ENCODE measurements at places on chromosomes 4 and X. TPM values are rescaled to one million over a fixed set of nuclear protein-coding genes. Genes with fewer than 3 reads are reported as not detected.

CTAG2 gene
- total RNA-seq, result not detected

CXorf51A gene
- not detected for total RNA-seq

WDR17 gene
- total RNA-seq, result 8.7 TPM

FGFR3 gene
- total RNA-seq, result 48.1 TPM

SUPT20HL2 gene
- not detected for total RNA-seq

RAI2 gene
- total RNA-seq, result 0.77 TPM

COL4A5 gene
- total RNA-seq, result 96.9 TPM

DNA sequence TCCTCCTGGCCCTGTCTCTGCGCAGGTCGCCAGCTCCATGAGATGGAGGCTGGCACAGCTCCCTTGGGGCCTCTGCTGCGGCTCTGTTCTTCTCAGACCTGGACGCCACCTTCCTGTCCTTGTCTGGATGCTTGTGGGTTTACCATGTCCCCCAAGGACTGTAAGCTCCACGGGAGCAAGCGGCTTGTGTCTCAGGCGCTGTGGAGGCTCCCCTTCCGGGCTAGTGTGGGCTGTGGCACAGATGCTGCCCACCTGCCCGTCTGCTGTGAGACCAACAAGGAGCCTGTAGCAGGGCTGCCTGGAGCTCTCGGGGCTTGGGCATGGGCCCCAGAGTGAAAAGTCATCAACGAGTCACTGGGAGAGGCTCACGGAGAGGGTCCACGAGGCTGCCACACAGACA lies 25.2 kb downstream of the NAT8L start:
- H3K27ac ChIP-seq, result no peak overlapping the region
- H3K36me3 ChIP-seq, result no peaks in the 10 kb centered on the region
- H3K27me3 ChIP-seq, result no peaks in the 10 kb centered on the region
- H3K4me1 ChIP-seq, result peaks cover 11% of the 10 kb centered on the region

- no peak overlapping the region for H3K4me3 ChIP-seq
- H3K27me3 ChIP-seq, result peaks cover 5% of the 10 kb centered on the region
- H3K27ac ChIP-seq, result no peak overlapping the region
- no peak for DNase-seq
- no peaks in the 10 kb centered on the region for H3K36me3 ChIP-seq
- no peaks in the 10 kb centered on the region for H3K4me1 ChIP-seq
Measured at GRCh38 chrX:17226736-17227135, 148.3 kb upstream of the NHS start.

DNA sequence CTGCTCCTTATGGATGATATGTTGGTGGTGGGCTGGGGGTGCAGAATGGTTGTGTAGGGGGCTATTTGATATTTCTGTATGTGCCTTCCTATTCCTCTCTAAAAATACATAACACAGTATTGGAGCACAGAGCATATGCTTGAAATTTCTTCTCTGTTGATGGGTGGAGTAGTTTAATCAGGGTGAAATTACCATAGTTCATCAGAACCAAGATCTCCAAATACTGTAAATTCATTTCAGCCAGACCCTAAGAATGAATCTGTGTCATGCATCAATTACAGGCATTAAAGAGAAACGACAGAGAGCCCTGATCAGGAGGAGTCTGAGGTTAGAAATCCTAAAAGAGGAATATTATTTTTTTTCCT lies 25.1 kb upstream of the CCDC149 start:
- H3K4me1 ChIP-seq, result no peaks in the 10 kb centered on the region
- H3K27ac ChIP-seq, result no peak overlapping the region
- no peak for DNase-seq
- H3K4me3 ChIP-seq, result no peak overlapping the region
- H3K36me3 ChIP-seq, result peaks cover 12% of the 10 kb centered on the region

- peak; percentile 20 for DNase-seq
- no peak overlapping the region for H3K4me3 ChIP-seq
Measured at GRCh38 chr4:102449751-102450352, 51.3 kb upstream of the NFKB1 start.

DNA sequence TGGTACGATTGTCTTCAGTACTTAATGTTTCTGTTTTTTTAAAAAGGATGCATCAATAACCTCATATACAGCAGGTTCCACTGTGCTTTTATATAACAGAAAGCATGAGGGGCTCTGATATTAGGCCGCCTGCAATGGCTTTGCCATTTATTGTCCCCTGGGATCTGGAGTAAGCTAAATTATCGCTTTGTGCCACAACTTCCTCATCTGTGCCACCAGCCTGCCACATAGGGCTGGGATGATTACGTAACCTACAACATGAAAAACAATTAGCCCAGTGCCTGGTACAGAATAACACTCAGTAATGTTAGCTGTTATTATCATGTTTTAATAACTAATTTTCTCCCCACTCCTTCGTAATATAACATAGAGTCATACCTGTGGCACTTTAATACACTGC lies 65.5 kb upstream of the TRIM2 start:
- no peak overlapping the region for H3K27ac ChIP-seq
- peaks cover 13% of the 10 kb centered on the region for H3K4me1 ChIP-seq
- no peaks in the 10 kb centered on the region for H3K36me3 ChIP-seq
- no peak for DNase-seq
- no peak overlapping the region for H3K4me3 ChIP-seq

DNA sequence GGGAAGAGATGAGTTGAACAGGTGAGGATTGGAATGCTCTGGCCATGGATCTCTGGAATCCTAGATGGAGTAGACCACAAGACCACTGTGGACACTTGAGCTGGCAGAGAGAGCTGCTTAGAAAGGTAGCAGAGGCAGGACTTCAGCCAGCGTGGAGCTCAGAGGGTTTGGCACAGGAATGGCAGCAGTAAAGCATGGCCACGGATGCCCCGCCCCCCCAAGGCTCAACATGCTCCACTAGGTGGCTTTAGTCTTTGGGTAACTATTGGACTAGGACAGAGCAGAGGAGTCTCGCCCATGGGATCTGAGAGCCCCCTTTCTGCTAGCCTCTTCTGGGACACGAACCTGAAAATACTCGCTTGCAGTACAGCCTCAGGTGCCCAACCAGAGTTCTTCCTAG lies 150.1 kb upstream of the NEIL3 start:
- no peak for DNase-seq
- no peak overlapping the region for H3K4me3 ChIP-seq
- no peak overlapping the region for H3K27ac ChIP-seq
- H3K27me3 ChIP-seq, result no peaks in the 10 kb centered on the region
- no peaks in the 10 kb centered on the region for H3K36me3 ChIP-seq
- no peaks in the 10 kb centered on the region for H3K4me1 ChIP-seq

- no peak overlapping the region for H3K27ac ChIP-seq
- H3K27me3 ChIP-seq, result no peaks in the 10 kb centered on the region
- H3K4me3 ChIP-seq, result no peak overlapping the region
- no peak for DNase-seq
- no peaks in the 10 kb centered on the region for H3K36me3 ChIP-seq
- H3K4me1 ChIP-seq, result no peaks in the 10 kb centered on the region
Measured at GRCh38 chr4:130703211-130703935, 1607.4 kb downstream of the C4orf33 start.

- H3K4me1 ChIP-seq, result peaks cover 40% of the 10 kb centered on the region
- H3K36me3 ChIP-seq, result no peaks in the 10 kb centered on the region
- DNase-seq, result no peak
- no peaks in the 10 kb centered on the region for H3K27me3 ChIP-seq
Measured at GRCh38 chr4:6749340-6750171, 33.0 kb upstream of the KIAA0232 start.

DNA sequence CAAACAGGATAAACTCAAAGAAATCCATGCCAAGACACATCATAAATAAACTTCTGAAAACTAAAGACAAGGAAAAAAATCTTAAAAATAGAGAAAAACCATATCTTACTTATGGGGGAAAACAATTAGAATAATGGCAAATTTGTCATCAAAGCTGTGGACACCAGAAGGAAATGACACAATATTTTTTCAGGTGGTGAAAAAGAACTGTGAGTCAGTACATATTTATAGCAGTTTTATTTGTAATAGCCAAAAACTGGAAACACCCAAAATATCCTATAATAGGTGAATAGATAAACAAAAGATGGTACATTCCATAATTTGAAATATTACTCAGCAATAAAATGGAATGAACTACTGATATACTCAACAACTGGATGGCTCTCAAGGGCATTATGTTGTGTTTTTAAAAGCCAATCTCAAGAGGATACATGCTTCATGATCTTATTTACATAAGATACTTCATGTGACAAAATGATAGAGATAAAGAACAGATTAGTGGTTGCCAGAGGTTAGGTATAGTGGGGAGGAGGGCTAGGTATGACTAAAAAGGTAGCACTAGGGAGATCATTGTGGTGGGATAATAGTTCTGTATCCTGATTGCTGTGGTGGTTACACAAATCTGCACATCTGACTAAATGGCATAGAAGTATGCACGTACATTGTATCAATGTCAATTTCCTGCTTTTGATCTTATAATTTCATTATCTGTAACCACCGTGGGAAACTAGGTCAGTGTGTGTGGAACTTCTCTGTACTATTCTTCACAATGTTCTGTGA lies 191.9 kb downstream of the PPP1R2C start:
- no peak overlapping the region for H3K27ac ChIP-seq
- no peak overlapping the region for H3K4me3 ChIP-seq
- no peaks in the 10 kb centered on the region for H3K4me1 ChIP-seq
- DNase-seq, result no peak

GRCh38 chr4:34633241-34633640 lies 1611.1 kb downstream of the ARAP2 start:
- no peak overlapping the region for H3K27ac ChIP-seq
- peaks cover 4% of the 10 kb centered on the region for H3K4me1 ChIP-seq
- DNase-seq, result no peak
- H3K36me3 ChIP-seq, result peaks cover 2% of the 10 kb centered on the region

GRCh38 chrX:124493984-124494383 lies 147.6 kb downstream of the SH2D1A start:
- no peaks in the 10 kb centered on the region for H3K27me3 ChIP-seq
- peaks cover 7% of the 10 kb centered on the region for H3K36me3 ChIP-seq
- DNase-seq, result no peak
- H3K27ac ChIP-seq, result no peak overlapping the region

- no peaks in the 10 kb centered on the region for H3K27me3 ChIP-seq
- peaks cover 9% of the 10 kb centered on the region for H3K36me3 ChIP-seq
- no peak overlapping the region for H3K27ac ChIP-seq
- no peak for DNase-seq
- H3K4me1 ChIP-seq, result no peaks in the 10 kb centered on the region
Measured at GRCh38 chrX:139739138-139739537, 31.2 kb upstream of the MCF2 start.

DNA sequence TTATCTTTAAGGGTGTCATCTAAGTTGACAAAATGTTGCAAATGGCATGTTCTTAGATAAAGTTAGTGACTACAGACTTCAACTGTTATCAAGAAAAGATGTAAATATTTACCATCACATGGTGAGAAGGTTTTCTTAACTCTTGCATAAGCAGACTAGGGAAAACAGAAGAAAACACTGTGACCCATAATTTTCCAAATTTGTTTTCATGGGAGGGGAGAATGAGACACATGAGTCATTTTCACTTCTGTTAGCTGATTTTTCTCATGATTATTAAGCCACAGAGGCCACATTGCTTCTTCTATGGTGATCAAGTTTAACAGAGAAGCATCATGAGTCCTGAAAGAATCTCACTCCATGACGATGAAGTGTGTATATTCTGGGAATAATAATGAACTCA lies 30.2 kb upstream of the SYTL5 start:
- no peak overlapping the region for H3K4me3 ChIP-seq
- DNase-seq, result no peak
- H3K36me3 ChIP-seq, result no peaks in the 10 kb centered on the region

DNA sequence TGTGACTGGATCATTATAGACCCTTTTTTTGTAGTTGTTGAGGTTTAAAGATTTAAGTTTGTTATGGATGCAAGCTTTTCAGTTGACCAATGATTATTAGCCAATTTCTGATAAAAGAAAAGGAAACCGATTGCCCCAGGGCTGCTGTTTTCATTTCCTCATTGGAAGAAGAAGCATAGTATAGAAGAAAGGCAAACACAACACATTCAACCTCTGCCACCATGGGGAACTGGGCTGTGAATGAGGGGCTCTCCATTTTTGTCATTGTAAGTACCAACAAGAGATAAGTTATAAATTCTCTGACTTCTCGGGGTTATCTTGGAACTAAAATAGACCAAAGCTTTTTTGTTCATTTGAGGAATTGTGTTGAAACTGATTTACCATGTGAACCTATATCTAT lies at the start of gene CYBB:
Gene CYBB (plus strand): TSS at position 203 of the 400 bp plus-strand sequence. CDS start 19 bp downstream, at position 222.
- H3K4me3 ChIP-seq, result no peak within 1 kb of the TSS
- no peaks in the 10 kb centered on the region for H3K4me1 ChIP-seq
- no peaks in the 10 kb centered on the region for H3K36me3 ChIP-seq
- no peaks in the 10 kb centered on the region for H3K27me3 ChIP-seq
- DNase-seq, result no peak
- no peak within 1 kb of the TSS for H3K27ac ChIP-seq

- peaks cover 28% of the 10 kb centered on the region for H3K4me1 ChIP-seq
- DNase-seq, result no peak
- no peaks in the 10 kb centered on the region for H3K27me3 ChIP-seq
- no peaks in the 10 kb centered on the region for H3K36me3 ChIP-seq
Measured at GRCh38 chrX:129006491-129006890, 516.8 kb downstream of the SMARCA1 start.

GRCh38 chr4:106297245-106298035 lies 18.6 kb downstream of the TBCK start:
- H3K36me3 ChIP-seq, result peaks cover 12% of the 10 kb centered on the region
- no peak overlapping the region for H3K27ac ChIP-seq
- DNase-seq, result no peak
- H3K4me1 ChIP-seq, result no peaks in the 10 kb centered on the region
- no peaks in the 10 kb centered on the region for H3K27me3 ChIP-seq
- no peak overlapping the region for H3K4me3 ChIP-seq

DNA sequence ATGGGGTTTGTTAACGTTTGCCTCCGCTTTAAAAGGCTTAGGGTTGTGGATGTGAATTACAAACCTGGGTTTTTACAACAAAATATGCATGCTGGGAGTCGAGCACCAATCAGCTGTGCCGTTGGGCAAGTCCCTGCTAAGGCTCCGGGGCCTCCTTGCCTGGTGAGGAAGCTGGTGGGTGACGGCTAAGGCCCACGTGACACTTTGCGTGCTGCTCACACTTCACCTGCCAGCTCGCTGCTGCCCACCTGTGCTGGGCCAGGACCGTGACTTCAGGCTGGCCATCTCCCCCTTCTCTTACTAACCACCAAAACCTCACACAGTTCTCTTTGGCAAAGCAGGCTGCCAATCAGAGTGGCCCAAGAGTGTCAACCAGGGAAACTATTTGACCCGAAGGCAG lies 178.3 kb downstream of the AFAP1 start:
- H3K4me3 ChIP-seq, result no peak overlapping the region
- H3K4me1 ChIP-seq, result peaks cover 20% of the 10 kb centered on the region
- no peak for DNase-seq

DNA sequence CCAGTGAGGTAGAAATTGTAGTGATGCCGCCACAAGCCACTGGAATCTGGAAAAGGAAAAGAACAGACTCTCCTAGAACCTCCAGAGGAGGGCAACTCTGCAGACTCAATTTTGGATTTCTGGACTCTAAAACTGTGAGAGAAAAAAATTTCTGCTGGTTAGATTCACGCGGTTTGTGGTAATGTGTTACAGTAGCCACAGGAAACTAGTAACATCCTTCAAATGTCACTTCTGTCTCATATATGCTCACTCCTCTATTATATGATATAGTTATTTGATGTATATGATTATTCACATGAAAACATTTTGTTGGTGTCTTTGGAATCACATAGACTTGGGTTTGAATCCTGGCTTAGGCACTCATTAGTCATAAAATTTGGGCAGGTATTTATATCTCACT lies 18.8 kb downstream of the LDOC1 start:
- H3K36me3 ChIP-seq, result peaks cover 9% of the 10 kb centered on the region
- no peak overlapping the region for H3K27ac ChIP-seq
- DNase-seq, result no peak
- no peak overlapping the region for H3K4me3 ChIP-seq

- H3K27me3 ChIP-seq, result no peaks in the 10 kb centered on the region
Measured at GRCh38 chr4:73103799-73104503, 34.4 kb upstream of the COX18 start.
